Activated T-cell treated with anti-CD3 and anti-CD28 coated beads for 4 hours (primary cell): ENCODE measurements at places on chromosomes 7 and 10.

GRCh38 chr7:27585781-27586447 is 76.8 kb downstream of the HIBADH start:
- no peak for DNase-seq

DNA sequence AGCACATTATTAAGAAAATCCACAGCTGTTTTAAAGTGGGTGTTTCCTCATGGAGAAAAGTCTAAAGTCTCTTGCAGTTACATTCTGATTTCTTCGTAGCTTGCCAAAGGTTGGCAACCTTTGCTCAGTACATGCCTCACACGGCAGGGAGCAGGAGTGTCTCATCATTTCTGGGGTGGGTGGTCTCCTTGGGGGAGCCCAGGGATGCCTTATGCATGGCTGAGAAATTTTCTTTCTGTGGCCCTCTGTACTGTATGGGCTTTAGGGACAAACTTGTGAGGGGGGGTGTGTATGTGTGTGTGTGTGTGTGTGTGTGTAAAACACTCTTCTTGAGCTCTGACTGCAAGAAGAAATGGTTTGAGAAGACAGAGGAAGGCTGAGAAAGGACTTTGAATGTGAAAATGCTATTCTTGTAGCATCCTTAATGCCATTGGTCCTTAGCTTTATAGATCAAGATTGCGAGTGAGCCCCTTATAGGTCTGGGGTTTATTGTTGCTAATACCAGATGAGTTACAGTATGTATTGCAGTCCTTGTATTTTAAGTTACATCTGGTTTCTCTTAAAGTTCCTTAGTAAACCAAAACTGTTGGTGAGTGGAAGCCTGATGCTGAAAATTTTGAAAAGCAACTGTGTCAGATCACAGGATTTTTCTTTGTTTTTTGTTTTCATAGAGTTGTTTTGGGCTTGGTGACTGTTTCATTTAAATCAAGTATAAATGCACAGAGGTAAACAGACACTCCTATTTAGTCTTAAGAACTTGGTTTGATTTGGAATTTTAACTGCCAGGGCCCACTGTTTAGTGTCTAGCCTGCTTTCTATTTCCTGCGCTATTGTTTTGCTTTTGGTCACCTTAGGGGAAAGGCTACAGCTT is 242.0 kb downstream of the BICC1 start:
- no peak for DNase-seq

DNA sequence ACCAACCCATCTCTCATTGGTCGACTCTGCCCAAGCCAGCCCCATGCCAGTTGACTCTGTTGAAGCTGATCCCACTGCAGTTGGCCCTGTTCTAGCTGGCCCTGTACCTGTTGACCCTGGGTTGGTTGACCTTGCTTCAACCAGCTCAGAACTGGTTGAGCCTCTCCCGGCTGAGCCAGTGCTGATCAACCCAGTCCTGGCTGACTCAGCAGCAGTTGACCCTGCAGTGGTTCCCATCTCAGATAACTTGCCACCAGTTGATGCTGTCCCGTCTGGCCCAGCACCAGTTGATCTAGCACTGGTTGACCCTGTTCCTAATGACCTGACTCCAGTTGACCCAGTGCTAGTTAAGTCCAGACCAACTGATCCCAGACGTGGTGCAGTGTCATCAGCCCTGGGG is 7.4 kb downstream of the PPRC1 start:
- no peak for DNase-seq

- no peak for DNase-seq
Measured at GRCh38 chr7:51237446-51238133, 79.0 kb downstream of the COBL start.

DNA sequence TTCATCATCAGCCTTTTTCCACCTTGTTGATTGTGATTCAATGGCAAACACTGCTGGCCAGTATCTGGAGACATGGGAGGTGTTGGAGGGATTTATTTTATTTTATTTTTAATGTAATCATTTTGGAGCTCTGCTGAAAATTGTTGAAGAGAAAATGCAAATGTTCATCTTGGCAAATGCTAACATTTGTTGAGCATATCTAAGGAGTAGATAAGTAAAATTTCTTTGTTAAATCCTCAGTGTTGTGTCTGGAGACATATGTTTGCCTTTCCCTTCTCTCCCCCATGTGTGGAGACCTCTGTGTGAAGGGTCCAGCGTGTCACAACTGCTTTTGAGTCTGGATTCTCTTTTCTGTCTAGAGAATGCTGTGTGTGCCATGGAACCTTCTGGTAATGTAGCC is 300.3 kb downstream of the FZD1 start:
- no peak for DNase-seq

- no peak for DNase-seq
Measured at GRCh38 chr7:94700926-94701554, 45.1 kb upstream of the SGCE start.

GRCh38 chr10:13365243-13365642 is 17.1 kb upstream of the SEPHS1 start:
- DNase-seq: no peak

GRCh38 chr7:128755819-128756476 is 16.8 kb downstream of the CALU start:
- no peak for DNase-seq

DNA sequence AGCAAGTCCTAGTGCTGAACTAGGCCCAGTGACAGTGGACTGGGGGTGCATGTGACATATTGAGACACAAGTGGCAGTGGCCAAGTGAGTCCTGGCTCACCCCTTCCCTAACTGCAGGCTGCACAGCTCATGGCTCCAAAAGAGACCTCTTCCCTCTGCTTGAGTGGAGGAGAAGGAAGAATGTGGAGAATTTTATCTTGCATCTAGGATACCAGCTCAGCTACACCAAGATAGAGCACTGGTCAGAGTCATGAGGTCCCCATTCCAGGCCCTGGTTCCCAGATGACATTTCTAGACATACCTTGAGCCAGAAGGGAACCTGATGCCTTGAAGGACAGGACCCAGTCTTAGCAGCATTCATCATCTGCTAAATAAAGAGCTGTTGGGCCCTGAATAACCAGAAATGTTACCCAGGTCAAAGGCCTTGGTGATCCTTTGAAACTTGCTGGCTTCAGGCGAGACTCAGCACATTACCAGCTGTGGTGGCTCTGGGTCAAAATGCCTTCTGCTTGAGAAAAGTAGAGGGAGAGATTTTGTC is 114.5 kb downstream of the CDC14C start:
- no peak for DNase-seq

GRCh38 chr7:77765481-77765880 is 32.8 kb downstream of the TMEM60 start:
- DNase-seq: no peak

DNA sequence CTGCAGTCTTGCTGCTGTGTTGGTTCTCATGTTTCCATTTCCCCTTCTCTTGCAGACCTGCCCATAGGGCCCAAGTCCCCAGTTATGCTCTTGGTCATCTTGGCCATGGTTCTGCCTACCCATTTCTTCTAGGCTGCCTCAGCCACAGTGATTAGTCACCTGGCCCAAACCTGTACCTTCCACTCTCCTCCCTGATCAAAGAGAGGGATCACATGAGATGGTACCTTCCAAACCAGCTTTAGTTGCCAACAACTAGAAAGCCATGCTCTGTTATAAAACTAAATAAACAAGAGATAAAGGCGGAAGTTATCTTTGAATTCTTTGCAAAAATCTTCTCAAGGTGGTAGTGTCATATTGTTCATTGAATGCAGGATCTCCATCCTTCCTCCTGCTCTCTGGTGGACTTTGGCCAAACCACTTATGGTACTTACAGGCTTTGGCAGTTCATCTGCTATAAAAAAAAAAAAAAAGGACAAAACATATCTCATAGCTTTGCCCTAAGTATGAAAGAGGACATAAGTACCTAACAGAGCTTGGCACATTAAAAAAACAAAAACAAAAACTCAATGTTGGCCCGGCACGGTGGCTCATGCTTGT is 25.8 kb downstream of the TACC2 start:
- DNase-seq: no peak

DNA sequence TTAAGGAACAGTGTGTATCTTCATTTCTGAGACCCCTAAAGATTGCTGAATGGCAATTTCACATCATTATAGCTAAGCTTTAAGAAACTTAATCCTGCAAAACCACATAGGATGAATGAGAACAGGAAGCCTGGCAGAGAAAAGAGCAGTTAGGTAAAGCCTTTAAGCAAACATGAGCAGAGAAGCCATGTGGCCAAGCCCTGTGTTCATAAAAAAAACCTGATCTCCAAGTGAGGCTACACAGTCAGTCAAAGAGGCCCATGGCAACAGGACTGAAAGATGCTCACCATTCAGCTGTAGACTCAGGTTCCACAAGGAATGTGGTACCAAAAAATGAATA is 9.3 kb downstream of the LIPA start:
- DNase-seq: no peak

DNA sequence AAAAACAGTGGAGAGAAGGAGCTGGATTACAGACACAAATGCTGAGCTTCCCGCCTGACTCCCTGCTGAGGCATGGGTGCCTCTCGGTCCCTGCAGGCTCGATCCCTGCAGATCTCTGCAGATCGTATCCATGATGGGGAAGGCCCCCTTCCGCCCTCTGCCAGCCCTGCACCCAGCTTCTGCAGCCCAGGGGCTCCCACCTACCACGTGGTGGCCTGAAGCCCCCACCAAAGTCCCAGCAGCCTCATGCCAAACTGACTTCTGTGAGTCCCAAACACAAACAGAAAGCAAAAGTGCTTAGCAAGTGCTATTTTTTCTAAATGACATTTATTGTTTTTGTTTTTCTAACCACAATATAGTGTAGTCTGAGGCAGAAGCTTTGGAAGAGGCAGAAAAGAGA is 127.1 kb upstream of the CHST15 start:
- no peak for DNase-seq

- no peak for DNase-seq
Measured at GRCh38 chr10:131658476-131659110, 242.2 kb upstream of the PPP2R2D start.

- DNase-seq: no peak
Measured at GRCh38 chr10:18144928-18145327, 4.7 kb downstream of the CACNB2 start.

GRCh38 chr7:79400222-79400621 is 53.2 kb downstream of the MAGI2 start:
- DNase-seq: no peak

GRCh38 chr7:2604608-2605174 is 27.1 kb upstream of the TTYH3 start:
- no peak for DNase-seq

DNA sequence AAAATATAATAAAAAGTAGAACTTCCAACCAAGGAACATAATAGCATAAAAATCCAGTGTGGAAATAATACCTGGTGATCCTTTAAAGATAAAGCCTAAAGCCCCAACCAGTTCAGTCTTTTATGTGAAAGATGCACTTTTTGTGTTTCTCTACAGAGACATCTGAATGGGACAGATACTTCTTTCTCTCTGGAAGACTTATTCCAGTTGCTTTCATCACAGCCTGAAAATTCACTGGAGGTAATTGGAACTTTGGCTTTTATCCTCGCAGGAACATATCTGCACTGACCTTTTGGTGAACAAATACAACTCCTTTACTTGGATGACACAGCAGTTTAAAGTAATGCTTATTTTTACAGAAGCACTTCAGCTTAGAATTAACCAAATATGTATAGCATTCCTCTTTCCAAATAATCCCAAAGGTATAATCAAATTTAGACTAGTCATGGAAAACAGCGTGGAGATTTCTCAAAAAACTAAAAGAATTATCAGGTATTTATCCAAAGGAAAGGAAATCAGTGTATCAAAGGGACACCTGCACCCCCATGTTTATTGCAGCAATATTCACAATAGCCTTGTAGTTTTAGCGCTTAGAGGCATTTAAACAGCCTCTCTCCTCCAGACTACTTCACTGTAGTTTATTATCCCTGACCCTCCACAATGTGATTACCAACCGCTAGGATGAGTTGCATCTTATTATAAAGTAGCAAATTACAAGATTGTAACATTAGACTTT is 16.8 kb downstream of the HNRNPA2B1 start:
- no peak for DNase-seq

DNA sequence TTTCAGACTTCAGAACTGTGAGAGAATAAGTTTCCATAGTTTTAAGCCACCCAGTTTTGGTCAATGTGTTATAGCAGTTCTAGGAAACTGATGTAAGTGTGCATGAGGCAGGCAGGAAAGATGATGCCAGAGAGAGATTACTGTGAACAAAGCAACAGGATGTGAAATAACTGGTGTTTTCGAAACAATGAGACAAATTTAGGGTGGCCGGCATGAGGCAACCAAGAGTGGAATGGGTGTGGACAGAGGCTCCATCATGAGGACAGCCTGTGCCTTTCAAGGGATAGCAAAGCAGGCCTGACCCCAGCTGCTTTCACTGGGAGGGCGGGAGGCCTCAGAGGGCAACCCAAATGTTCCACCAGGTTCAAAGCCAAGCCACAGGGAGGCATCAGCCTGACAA is 67.3 kb upstream of the UCN3 start:
- peak; percentile 9 for DNase-seq

DNA sequence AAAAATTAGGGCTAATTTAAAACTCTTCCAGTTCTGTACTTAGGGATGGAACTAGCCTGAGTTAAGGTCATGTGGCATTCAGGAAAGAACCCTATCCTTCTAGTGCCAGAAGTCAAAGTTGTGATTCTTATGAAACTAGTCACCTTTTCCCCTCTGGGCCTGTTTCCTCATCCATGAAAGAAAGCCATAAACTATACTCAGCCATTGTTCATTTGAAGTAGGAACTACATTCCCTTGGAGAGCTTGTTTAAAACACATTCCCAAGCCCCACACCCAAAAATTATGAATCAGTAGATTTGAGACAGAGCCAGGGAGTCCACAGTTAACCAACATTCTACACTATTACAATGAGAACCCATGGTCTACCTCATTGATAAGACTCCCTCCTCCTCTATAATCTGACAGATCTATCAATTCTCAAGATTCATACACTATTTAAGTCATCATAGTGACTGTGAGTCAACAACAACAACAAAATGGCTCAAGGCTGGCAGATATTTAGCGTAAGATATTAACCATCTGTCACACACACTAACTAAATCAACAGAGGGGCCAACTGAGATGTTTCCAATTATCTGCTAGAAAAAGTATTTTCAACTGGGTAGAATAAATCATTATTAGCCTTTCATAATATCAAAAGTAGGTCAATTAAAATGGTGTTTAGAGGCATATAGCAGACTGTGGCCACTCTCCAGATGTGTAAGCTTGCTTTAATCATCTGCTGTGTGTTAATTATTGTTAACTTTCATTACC is 102.3 kb downstream of the SLC25A13 start:
- no peak for DNase-seq

- no peak for DNase-seq
Measured at GRCh38 chr7:108138911-108139310, 8.8 kb upstream of the LAMB4 start.

- no peak for DNase-seq
Measured at GRCh38 chr7:41481353-41481752, 221.5 kb downstream of the INHBA start.

- DNase-seq: no peak
Measured at GRCh38 chr7:149459540-149460452, 1.1 kb downstream of the ZNF777 start.
